Activated CD4-positive, alpha-beta T cell treated with anti-CD3 and anti-CD28 coated beads, Interleukin-2, amount 50 U/mL, for 48 hours (primary cell): ENCODE measurements at places on chromosomes 5 and 9.

DNA sequence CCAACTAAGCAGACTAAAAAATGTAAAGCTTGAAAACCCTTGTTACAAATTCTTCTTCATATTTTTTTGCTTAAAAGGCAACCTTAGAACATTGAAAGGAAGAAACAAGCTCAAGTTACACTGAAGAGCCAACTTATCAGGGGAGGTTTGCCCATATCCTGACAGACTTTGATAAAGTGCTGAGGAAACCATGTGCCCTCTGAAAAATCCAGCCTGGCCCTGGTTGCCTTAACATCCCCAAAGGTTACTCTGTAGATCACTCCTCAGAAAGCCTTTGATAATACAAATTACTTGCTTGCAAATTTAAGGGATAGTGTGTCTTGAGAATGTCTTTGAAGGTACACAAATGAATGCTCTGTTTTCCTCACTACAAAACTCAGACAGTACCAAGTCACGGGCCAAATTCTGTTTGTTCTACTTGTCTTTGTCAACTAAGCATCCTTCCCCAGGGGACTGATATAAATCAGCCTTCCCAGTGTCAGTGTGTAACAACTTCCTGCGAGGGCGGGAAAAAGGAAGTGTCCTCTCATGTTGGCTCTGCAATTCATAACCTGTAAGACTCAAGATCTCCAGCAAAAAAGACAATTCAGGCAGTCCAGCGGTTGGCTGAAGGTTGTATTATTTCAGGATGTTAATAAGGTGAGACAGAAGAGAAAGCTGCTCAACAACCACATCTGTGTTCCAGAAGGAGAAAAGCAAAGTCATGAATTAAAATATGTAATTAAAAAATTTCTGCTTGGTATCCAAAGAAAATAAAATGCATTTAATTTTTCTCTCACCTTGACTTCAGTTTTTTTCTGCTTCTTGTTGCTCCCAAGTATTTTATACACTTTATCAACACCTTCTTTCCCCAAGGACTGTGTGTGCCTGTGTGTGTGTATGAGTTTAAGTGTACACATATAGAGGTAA, 199.9 kb downstream of the PIK3R1 start:
- DNase-seq, result no peak

DNA sequence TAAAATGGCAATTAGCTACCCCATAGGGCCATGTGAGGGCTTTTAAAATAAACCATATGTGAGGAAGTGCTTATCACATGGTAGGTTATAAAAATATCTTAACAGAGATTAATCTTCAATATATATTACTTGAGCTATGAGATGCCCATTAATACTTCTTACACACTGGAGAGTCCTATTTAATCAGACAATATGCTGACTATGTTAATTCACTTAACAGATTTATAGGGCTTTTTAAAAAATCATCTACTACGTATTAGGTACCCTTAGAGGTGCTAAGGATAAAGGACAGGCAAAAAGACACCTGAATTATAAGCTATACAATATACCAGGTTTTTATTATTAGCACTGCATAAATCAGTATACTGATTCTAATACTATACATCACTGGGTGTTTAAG, 102.6 kb downstream of the STRBP start:
- no peak for DNase-seq

GRCh38 chr5:10635867-10636350, 72.0 kb downstream of the ANKRD33B start:
- peak; percentile 39 for DNase-seq

GRCh38 chr9:87002517-87002916, 55.2 kb upstream of the GAS1 start:
- DNase-seq, result no peak

- DNase-seq, result peak; percentile 93
These were observed 36.8 kb upstream of the TEX48 start for GRCh38 chr9:114718801-114719221.

DNA sequence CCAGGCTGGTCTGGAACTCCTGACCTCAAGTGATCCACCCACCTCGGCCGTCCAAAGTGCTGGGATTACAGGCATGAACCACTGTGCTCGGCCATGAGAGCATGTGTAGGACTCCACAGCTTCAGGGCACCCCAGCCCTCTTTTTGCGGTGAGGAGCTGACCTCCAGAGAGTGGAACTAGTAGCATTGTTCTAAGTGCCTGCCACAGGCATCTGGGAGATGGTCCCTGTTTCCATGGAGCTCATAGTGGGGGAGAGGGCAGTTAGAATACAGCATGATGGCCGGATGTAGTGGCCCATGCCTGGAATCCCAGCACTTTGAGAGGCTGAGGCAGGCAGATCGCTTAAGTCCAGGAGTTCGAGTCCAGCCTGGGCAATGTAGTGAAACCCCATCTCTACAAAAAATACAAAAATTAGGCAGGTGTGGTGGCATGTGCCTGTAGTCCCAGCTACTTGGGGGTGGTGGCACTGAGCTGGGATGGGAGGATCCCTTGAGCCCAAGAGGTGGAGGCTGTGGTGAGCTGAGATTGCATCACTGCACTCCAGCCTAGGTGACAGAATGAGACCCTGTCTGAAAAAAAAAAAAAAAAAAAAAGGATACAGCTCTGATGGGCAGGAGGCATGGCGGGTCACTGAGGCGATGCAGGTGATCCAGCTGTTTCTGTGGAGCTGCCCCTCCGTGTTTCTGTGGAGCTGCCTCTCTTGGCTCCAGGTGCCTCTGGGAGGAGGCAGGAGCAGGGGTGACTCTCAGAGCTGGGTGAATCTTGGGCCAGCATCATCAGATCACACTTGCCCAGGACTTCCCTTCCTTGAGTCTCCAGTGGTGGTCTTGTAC, 4.2 kb downstream of the ASS1 start:
- no peak for DNase-seq

- DNase-seq, result no peak
These were observed 52.2 kb upstream of the TESK1 start for GRCh38 chr9:35552837-35553236.

DNA sequence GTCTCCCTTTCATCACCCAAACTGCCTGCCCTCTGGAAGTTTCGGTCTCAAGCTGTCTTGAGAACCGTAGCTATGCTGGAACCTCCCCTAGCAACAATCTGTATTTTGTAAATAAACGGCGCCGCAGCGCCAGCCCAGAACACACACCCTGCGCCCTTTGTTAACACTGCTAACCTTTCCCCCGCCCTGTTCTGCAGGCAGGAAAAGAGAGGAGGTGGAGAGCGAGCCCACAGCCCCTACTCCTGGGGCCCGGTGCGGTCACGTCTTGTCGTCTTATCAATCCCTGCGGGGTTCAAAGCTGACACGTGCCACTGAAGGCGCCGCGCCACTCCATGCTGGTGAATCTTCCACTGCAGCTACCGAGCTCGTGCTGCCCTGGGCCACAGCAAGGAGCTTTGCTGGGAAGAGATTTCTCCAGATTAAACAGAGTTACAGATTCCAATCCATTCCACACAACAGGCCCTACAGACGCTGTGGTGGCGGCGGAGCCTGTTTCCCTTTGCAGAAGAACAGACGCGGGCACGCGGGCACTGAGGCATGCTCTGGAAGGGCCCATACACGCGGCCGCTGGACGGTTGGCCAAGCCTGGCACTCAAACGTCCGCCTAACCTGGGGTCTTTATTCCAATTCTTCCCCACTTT, 25.3 kb downstream of the ZDHHC11B start:
- peak; percentile 61 for DNase-seq

DNA sequence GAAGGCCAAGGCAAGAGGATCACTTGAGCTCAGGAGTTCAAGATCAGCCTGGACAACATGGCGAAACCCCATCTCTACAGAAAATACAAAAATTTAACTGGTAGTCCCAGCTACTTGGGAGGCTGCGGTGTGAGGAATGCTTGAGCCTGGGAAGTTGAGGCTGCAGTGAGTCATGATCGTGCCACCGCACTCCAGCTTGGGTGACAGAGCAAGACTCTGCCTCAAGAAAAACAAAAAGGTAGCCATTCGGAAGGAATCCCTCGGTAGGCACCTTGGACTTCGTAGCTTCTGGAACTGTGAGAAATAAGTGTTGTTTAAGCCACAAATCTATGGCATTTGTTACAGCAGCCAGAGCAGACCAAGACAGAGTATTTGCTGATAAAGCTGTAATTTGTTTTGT, 174.2 kb downstream of the DCP2 start:
- DNase-seq, result no peak

DNA sequence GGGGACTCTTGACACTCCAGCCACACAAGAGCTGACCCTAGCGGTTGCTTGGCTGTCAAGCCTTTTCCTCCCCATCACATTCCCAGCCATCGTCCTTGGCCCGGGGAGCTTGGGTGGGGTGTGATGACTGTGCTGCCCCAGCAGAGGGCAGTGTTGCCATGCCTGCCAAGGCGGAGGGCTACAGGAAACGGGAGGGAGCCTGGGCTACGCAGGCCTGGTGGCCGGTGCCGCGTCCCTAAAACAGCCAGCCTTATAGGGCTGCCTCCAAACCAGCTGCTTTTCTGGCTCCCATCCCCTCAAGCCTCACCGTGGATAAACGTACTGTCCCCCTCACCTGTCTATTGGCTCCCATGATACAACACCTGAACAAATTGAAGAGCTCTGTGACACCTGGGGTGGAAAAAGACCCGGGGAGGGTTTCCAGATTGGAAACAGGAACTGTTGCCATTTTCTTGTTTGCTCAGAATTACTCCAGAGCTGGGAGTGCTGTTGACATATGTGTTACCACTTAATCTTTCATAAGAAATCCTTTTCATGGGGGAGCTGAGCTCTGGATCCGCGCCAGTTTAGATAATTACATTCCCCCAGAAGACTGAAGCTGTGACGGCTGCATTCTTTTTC, 72.8 kb upstream of the ASTN2 start:
- DNase-seq, result peak; percentile 41

DNA sequence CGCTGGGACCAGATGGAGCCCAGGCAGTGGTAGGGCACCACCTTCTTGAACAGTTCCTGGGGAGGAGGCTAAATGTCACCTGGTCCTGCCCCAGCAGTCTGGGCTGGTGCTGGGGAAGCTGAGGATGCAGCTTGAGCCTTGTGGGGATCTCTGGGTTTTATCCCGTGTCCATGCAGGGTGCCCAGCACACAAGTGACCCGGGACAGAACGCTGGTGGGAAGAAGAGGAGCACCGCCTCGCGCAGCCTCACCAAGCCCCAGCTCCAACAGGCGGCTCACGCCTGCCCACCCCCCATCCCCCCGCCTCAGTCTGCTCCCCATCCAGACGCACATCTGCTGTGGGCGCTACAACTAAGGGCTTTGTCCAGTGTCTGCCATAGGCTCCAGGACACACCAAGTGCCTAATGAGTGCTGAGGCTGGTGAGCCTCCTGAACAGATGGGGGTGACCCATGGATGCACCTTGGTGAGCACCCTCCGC, 13.8 kb downstream of the RALGDS start:
- no peak for DNase-seq

GRCh38 chr5:177994561-177995190, 1.4 kb downstream of the PROP1 start:
- DNase-seq, result no peak

- no peak for DNase-seq
These were observed 517 bp downstream of the ALDH1A1 start for GRCh38 chr9:72952381-72952690.

DNA sequence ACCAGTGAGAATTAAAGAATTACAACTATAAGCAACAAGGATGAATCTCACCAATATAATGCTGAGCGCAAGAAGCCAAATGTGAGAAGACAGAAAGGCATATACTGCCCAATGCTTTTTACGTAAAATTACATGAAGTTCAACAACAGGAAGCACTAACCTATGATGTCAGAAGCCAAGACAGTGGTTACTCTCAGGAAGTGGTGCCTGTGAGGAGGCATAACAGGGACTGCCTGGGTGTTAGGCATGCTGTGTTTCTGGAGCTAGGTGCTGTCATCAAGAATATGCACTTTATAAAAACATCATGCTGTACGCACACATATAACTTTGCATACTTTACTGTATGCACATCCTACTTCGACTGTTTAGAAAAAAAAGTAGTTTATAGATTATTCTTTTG, 30.1 kb downstream of the FRMD3 start:
- DNase-seq, result no peak

DNA sequence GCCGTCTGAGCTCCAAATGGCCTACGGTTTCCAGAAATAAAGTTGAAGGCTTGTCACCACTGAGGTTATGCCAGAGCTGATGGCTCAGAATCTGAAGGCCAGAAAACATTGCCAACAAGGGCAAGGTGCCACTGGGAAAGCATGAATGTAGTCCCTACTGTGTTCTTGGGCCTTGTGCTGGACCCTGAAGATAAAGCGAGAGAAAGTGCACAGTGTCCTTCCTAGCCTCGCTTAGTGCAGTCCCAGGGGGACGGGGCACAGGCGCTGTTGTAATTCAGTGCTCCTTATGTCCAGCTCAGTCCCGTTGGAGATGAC, 84.5 kb downstream of the NDFIP1 start:
- no peak for DNase-seq

DNA sequence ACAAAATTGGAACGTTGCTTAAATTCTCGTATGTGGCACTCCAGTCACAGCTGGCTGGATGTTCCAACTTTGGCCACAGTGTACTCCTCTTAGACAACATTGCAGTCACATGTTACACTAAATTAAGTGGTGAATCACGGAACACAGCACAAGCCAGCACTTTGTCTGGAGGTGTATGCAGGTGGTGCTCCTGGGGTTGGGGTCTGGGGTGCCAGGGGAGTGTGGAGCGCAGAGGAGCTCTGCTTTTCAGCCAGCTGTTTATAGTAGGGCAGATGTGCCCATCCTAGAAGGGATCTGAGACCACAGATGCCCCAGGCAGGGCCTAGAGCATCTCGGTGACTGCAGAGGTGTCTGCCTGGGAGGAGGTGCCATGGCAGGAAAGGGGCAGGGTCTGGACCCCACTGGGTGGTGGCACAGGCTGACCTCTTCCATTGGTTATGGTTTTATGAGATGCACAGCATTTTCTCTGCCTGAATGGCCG, 82.6 kb downstream of the WNK2 start:
- DNase-seq, result no peak

GRCh38 chr5:68740226-68740910, 353.4 kb upstream of the SLC30A5 start:
- DNase-seq, result no peak

DNA sequence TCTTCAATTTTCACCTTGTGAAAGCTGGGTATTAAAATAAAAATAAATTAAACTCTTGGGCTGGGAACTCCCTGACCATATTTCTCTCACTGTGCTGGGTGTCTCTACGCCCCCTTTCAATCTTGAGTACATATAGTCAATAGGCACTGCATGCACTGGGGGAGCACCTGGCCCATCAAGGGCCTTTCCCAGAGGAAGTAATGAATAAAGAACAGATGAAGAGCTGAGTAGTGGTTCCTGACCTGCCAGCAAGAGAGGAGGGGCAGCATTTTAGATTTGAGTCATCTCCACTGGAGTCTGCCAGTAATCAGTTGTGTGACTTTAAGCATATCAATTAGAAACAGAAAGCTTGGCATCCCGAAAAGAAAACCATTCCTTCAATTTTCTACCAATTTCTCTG, 6.2 kb downstream of the MAPKAP1 start:
- peak; percentile 44 for DNase-seq

DNA sequence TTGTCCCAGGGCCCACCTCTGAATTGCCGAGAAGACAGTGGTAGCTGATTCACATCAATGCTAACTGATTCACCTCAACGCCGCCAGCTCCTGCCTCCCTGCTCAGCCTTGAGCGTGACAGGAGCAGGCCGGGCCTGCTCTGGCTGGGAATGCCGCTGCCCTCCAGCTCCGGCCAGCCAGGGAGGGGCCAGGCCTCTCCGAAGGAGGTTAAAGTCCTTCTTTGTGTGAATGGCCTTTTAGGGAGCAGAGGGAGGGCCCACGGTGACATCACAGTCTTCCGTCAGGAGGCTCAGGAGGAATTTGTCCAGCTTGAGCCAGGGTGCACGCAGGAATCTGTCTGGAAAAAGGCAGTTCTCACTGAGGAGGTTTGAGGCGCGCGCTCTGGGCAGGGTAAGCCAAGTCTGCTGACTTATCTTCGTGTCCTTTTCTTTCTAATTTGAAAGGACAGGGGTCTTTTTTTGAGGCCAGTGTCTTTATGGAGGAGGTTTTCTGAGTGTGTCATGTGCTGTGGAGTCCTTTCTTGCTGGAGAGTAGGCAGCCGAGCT, 82.7 kb downstream of the C9orf152 start:
- DNase-seq, result no peak
